ENCODE measurements at places on chromosomes 16 and 17.
A peak's percentile ranks its signal among the peaks of the same experiment; 100 is the strongest.

GRCh38 chr17:7429722-7430121, 1.1 kb downstream of the SPEM3 start:
- no peak for DNase-seq

- DNase-seq, result no peak
These were observed 1939.7 kb downstream of the TP53TG3F start for GRCh38 chr16:35399133-35399532.

DNA sequence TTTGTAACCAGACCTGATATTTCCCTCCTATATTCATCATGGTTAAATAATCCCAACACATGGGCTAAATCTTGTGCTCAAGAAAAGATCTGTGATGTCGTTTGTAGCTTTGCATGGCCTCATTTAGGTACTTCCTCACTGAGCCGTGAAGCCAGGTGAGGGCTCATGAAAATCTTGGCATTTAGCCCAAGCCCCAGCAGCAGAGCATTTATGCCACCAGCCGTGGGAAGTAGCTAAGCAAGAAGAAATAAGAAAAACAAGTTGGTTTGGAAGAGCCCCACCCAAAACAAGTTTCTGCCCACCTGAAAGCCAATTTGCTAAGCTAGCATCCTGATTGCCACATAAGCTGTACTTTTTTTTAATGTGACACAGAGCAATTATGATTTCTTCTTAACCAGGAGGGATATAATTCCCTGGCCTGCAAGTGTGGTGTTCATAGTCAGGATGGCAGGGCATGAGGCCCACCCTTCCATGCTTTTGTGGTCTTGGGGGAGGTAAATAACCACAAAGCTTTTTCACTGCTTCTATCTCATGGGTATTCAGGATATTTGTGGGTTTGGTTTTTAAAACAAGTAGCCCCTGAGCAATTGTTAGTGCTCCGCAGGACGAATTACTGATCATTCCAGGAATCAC, 10.5 kb downstream of the TMIGD1 start:
- no peak for DNase-seq

DNA sequence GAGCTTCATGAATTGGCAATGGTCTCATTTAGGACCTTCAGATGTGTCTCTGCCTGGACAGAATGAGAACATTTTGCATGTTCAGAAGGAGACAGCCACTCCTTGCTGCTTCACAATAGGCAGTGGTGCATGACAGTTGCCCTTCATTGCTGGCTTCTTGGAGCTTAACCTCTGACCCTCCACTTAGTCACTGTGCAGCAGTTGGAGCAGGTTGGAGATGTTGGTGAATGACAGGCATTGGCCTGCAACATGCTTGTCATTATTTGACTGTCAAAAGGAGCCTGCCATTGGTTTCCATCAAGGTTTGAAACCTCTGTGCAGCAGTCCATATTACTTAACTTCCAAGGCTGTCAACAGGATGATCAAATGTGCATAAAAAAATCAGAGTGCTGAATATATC, 22.7 kb downstream of the FTO start:
- DNase-seq, result no peak

GRCh38 chr17:56009795-56010651, 143.3 kb upstream of the ANKFN1 start:
- no peak for DNase-seq

DNA sequence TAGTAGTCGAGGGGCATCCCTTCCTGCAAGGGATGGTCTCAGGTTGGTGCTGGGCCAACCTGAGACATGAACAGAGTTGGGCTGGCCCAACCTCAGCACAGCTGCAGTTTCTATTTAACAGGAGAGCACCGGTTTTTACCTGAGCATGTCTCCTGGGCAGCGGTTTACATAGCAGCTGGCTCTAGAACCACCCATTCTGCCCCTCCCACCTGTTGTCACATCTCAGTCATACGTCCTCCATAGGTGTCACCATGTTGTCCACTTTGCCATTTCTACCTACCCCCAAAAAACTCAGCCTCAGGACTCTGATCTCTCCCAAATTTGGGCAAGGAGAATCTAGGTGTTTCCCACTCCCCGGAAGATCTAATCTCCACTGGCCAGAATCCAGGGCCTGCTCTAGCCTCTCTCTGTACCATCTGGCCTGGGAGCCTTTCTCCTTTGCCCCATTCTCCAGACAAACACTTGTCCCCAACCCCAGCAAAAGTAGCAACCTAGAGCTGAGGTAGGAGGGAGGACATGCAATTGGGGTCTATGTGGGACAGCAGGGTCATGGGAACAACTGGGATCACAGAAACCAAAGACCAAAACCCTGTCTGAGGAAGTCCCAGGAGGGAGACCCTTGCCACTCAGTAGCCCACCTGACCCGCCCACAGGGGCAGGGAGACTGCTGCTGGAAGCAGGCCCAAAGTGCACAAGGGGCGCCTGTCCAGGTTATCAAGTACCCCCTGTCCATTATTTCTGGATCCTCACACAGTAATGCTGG, 19.1 kb downstream of the ETV4 start:
- no peak for DNase-seq

- no peak for DNase-seq
These were observed 17.2 kb downstream of the ATP6V0A1 start for GRCh38 chr17:42475835-42476234.

- DNase-seq, result no peak
These were observed 149.0 kb downstream of the AHSP start for GRCh38 chr16:31676731-31677130.

DNA sequence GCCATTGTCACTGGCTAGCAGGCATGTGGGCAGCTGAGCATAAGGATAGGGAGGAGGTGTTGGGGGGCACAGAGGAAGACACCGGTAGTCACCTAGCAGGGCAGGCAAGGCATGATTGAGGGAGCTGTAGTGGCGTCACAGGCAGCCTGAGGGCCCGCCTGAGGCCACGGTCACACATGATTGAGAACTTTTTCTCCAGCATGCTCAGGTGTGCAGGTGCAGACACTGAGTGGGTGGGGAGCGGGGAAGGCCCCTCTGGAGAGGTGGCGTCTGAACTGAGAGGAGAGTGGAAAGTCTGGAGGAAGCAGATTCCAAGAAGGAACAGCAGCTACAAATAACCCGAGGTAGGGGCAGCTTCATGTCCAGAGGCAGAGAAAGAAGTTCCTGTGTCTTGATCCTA, 10.9 kb upstream of the ARMC7 start:
- DNase-seq, result no peak

GRCh38 chr16:79263425-79263824, 337.1 kb downstream of the MAF start:
- no peak for DNase-seq

GRCh38 chr16:51818342-51818944, 667.4 kb upstream of the SALL1 start:
- no peak for DNase-seq

- DNase-seq, result no peak
These were observed 503.4 kb downstream of the MAF start for GRCh38 chr16:79097166-79097565.

- no peak for DNase-seq
These were observed 42.3 kb downstream of the MAPT start for GRCh38 chr17:45936610-45937009.

GRCh38 chr17:40602445-40603443, 37.5 kb upstream of the CCR7 start:
- DNase-seq, result peak; percentile 62

DNA sequence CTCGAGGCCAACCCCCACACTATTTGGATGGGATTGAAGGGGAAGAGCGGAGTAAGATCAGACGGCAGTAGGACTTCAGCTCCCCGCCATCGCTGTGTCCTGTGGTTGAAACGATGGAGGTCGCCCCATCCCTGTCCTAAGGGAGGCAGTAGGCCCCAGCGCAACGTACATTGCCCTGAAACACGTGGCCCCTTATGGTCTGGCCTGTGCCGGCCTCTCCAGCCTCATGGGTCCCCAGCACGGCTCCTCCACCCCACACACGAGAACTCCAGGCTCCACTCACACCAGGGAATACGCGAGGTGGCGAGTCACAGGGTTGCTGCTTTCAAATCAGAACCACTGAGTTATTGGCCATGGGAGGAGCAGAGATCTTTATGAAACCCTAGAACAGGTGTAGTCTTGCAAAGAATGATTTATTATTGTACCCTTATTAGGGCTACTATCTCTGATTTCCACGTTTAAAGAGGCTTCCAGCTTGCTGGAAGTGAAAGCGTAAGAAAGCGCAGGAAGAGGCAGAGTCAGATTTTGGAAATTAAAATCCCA, 669 bp upstream of the DCTPP1 start:
- no peak for DNase-seq

- DNase-seq, result no peak
These were observed 42.9 kb downstream of the PRKCA start for GRCh38 chr17:66345264-66345663.

DNA sequence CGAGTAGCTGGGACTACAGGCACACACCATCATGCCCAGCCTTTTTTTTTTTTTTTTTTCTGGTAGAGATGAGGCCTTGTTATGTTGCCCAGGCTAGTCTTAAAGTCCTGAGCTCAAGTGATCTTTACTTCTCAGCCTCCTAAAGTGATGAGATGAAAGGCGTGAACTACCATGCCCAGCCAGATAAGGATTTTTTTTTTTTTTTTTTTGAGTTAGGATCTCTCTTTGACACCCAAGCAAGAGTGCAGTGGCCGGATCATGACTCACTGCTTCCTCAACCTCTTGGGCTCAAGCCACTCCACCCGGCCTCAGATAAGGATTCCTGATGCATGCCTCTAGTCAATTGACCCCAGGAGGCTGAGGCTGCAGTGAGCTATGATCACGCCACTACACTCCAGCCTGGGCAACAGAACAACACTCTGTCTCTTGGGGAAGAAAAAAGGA, 11.2 kb upstream of the PLEKHG4 start:
- DNase-seq, result no peak

All from activated CD4-positive, CD25-positive, alpha-beta regulatory T cell treated with anti-CD3 and anti-CD28 coated beads, Interleukin-2, amount 50 U/mL, for 16 hours (primary cell).